ENCODE measurements at places on chromosomes 3 and 15. TPM values are rescaled to one million over a fixed set of nuclear protein-coding genes. Genes with fewer than 3 reads are reported as not detected.

The ITIH1 gene
- not detected for polyA plus RNA-seq

The SLC28A1 gene
- not detected for polyA plus RNA-seq

The NANOGP8 gene
- polyA plus RNA-seq: not detected

The CCR5 gene
- polyA plus RNA-seq: not detected
